NCI-H524 treated with DMSO at 0.1 percent for 48 hours (cell line): ENCODE measurements at places on chromosomes 2 and 18.

GRCh38 chr2:6667326-6667725 is 198.4 kb downstream of the CMPK2 start:
- no peak for DNase-seq

DNA sequence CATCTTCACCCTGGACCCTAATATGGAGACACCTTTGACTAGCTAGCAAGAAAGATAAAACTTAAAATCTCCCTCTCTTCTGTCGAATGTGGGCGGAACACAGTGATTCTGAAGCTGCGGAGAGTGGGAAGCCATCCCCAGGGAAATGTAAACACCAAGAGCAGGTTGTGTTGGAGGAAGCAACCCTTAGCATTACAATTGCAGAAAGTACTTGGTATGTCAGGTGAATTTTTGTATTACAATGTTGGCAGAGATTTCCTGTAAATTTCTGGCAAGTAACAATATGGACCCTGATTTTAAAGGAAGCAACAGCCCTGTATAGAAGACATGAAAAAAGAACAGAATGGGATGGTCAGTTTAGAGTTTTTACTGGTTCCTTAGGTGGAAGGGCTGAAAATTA is 35.8 kb downstream of the TSN start:
- DNase-seq = no peak

DNA sequence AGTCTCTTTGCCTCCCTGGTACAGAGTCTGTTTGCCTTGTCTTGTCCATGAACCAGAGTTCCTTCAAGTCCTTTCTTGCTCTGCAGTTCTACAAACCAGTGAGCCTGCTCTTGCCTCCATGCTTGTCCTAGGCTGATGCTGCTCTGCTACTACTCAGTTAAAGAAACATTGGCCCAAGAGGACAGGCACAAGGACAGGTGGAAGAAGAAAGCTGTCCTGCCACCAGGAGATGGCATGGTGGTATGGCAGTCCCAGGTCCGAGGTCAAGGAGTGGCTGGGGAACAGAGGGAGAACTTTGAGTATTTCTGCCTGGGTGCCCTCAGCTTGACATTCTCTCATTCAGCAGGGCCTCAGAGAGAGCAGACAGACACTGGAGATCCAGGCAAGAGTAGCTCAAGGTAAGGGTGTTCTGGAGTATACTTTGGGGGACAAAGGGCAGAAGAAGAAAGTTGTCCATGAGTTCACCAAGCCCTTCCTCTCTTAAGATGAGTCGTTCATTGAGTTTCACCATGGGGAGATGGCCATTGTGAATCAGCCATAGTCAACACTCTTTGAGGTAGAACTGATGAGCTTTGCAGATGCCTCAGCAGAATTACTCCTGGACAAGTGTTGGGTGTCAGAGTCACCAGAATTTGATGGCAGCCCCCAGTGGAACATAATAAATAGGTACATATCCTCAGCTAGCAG is 20.4 kb downstream of the TTC32 start:
- DNase-seq = no peak

DNA sequence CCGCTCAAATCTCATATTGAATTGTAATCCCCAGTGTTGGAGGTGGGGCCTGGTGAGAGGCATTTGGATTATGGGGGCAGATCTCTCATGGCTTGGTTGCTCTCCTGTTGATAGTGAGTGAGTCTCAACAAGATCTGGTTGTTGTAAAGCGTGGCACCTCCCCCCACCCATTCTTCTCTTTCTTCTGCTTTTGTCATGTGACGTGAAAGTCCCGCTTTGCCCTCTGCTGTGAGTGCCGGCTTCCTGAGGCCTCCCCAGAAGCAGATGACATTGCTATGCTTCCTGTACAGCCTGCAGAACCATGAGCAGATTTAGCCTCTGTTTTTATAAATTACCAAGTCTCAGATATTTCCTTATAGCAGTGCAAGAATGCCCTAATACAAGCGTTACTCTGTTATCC is 673.8 kb downstream of the ADCYAP1 start:
- no peak for DNase-seq

GRCh38 chr2:109269706-109270504 is 140.9 kb downstream of the SH3RF3 start:
- DNase-seq = no peak

DNA sequence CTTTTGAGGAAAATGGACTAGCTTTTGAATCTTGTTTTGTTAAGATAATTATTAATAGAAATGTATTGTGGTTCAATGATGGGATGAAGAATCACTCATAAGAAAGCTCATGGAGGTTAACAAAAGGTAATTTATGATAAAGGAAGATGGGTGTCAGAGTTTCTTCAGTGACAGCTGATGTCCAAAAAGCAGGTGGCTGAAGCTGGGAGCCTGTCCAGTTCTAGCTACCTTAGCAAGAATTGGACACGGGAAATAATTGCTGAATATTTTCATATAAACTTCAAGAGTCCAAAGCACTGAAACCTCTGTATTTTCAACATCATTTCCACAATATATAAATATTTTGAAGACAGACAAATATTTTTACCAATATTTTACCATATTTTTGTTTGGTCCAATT is 1505.8 kb upstream of the SLC39A10 start:
- DNase-seq = no peak

DNA sequence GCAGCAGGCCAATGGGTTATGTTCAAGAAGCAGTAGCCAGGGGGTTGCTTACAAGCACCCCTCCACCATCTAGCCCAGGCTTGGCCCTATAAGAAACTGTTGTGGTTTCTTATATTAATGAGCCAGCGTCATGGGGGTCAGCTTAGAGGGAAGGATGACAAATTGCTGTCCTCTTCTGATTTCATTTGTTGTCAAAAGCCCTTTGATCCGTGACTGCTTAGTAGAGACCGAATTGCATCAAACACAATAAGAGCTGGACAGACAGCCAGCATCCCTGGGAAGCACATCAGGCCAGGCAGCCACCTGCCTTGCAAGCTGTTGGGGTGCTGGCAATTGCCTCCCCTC is 206.6 kb upstream of the SETBP1 start:
- DNase-seq = no peak

- DNase-seq = peak; percentile 33
Measured at GRCh38 chr18:45775241-45775676, 50.2 kb upstream of the SIGLEC15 start.

GRCh38 chr2:46362667-46363012 is 65.4 kb downstream of the EPAS1 start:
- no peak for DNase-seq

DNA sequence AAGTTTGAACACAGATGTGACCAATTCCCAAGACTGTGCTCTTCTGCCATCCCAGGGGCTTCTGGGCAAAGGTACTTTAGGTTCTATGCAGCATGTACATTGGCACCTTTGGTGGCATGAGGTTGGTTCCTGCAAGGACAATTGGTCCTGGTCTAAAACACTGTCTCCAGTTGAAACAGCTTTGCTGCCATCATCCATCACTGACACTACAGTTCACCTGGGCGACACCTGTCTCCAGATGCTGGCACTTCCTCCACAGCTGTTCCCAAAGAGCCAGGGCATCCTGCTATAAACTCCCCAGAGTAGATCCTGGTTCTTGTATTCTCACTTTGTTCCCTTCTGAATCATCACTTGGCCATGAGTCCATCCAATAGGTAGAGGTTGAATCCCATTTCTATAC is 60.6 kb downstream of the FHOD3 start:
- no peak for DNase-seq

DNA sequence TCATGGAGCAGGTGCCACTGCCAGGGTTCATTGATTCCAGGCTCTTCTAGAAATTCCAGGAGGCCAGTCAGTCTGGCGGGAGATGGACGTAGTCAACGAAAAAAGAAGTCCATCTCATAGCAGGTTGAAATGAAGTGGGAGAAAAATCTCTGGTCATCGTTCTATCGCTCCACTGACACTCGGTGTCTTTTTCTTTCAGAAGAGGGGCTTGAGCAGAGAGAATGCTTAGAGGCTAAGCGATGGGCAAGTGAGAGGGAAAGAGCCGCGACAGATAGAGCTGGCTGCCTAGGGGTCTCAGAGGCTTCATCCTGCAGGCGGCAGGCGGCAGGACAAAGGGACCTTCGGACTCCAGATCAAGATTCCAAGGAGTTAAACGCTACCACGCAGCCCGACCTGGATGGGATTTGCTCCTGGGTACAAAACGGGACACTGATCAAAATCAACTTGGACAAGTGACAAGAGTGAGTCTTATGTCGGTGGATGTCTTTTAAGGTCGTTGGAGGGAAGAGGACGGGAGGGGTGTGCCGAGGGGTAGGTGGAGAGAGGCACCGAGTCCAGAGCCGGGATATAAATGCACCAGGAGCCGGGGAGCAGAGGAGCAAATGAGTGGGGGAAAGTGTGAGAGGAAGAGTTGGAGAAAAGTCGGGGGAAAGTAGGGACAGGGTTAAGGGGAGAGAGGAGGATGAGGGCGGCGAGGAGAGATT is 677 bp upstream of the TMEM178A start:
- no peak for DNase-seq

- no peak for DNase-seq
Measured at GRCh38 chr18:74459889-74460288, 2.8 kb upstream of the DIPK1C start.

- peak; percentile 63 for DNase-seq
Measured at GRCh38 chr2:8682719-8683667, 1.1 kb downstream of the ID2 start.

- no peak for DNase-seq
Measured at GRCh38 chr2:123644053-123644452, 381.0 kb upstream of the CNTNAP5 start.

DNA sequence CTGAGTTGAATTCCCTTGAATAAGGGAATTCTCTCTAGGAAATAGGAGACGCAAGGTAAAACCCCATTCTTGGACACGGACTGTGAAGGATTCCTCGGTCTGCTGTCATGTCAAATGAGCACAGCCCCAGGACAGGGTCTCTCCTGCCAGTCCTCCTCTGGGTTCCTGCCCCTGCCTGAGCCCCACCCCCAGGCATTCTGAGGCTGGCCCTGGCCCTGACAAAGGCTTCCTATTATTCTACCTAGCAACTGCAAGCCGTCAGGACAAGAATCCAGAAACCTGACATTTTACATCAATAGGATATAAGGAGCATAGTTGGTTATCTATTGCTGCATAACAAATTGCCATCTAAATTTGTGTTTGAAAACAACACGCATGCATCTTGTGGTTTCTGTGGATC is 253.3 kb upstream of the AGAP1 start:
- no peak for DNase-seq

GRCh38 chr18:48656582-48656981 is 117.8 kb downstream of the CTIF start:
- no peak for DNase-seq

DNA sequence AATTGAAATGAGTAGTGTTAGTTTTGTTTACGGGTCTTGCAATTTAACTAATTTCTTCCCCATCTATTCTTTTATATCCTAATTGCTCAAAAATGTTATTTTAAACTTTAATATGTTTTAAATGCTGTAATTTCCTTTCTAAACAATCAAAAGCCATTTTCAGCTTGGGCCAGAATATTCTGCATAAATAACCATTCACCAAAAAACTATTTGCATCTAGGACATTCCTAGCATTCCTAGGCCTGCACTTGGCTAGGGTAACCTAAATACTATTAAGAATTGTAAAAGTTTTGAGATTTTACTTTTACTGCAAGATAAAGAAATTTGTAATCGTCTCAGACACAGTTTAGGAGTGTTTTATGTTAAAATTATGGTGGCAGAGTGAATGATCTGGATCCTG is 7.8 kb upstream of the ETAA1 start:
- no peak for DNase-seq

GRCh38 chr18:24818441-24818840 is 358.0 kb downstream of the HRH4 start:
- peak; percentile 10 for DNase-seq

DNA sequence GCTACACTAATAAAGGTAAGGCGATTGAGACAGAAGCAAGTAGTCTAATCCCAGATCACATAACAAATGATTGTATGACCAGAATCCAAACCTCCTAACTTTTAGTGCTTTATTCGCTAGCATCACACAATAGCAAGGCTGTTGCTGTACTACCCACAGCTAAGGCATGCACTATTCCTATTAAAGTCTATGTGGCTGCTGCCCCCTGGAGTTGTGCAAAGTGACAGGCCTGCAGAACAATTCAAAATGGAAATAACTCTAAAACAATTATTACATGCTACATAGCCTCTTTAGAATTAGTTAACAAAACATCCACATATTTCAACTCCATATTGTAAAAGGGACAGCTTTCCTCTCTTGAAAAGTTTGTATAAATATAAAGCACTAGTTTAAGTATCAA is 6.0 kb downstream of the ERBB4 start:
- DNase-seq = no peak

DNA sequence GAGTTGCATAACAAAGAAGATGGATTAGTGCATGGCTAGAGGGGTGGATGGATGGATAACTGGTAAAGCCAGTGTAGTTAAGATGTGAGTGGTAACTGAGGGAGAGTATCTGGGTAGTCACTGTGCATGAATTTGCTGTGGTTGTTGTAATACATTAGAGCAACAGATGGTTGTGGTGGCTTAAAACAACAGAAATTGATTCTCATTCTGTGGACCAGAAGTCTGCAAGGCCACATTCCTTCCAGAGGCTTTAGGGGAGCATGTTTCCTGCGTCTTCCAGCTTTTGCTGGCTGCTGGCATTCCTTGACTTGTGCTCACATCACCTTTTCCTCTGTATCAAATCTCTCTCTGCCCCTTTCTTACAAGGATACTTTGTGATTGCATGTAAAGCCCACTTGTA is 155.4 kb downstream of the ASB1 start:
- DNase-seq = no peak

DNA sequence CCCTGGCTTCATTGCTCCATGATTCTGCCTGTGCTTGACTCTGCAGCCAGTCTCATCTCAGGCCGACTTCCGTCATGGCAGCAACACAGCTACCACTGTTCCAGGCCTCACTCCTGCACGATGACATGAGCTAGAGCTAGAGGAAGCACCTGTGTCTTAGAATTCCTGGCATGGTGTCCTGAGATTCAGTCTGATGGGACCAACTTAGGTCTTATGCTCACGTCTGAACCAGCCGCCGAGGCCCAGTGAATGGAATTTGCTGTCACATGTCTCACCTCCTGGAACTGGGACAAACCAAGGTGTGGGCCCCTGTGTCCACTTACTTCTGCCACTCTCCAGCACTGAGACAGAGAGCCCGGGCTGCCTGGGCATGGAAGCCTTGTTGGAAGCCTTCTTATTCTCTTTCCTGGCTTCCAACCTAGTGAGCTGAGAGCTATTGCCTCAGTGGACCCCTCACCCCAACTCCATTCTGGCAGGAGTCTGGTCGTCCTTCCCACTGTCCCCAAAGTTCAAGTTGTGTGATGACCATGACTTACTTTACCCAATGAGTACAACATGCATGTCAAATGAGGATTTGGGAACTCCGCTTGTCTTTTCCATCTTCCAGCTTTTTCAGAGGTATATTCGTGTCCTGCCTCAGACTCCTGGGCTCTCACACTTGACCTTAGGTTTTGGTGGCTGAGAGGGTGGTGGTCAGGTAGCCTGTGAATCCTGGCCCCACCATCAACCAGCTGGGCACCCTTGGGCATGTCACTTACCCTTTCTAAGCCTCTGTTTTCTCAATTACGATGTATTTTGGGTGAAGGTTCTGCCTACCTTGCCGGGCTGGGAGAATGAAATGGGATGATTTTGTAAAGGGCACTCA is 39.1 kb upstream of the HS6ST1 start:
- DNase-seq = no peak

DNA sequence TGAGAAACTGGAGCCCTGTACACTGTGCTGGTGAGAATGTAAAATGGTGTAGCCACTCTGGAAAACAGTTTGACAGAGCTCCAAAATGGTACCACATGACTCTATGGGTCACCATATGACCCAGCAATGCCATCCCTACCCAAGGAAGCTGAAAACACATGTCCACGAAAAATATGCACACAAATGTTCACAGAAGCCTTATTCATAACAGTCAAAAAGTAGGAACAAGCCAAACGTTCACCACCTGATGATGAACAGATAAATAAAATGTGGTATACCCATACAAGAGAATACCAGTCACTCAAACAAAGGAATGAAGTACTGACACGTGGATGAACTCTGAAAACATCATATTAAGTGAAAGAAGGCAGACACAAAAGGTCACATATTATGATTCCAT is 4.6 kb downstream of the AFG3L2 start:
- no peak for DNase-seq
